HCT116 (cell line): ENCODE measurements at places on chromosomes 1 and 21.

DNA sequence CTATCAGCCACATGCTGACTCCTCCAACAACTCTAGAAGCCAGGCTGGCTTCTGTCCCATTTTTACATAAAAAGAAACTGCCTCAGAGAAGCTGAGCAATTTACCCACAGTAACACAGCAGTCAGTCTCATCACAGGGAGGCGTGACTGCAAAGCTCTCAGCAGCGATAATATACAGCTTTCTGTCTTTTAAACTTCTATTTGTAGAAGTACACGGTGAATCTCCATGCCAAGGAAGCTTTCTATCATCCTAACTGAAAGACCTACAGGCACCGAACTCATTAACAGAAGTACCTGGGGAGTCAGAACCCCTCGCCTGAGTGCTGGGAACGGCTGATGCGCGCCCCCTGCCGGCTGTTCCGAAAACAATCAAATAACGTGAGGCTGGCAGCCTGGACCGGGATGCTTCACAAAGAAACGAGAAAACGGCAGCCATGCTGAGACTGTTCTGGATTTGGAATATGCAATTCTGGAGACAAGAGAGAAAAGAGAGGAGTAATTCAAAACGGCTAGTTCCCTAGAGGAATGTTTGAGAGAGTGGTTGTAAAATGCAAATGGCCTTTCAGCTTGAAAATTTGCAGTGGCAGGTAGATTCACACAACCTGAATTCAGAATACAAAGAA lies 43.5 kb upstream of the RAB4A start:
- peak; percentile 61 for DNase-seq

GRCh38 chr1:112575154-112575804 lies 43.7 kb downstream of the ST7L start:
- DNase-seq, result peak; percentile 69

GRCh38 chr1:223230161-223230881 lies 87.3 kb upstream of the TLR5 start:
- peak; percentile 41 for DNase-seq

DNA sequence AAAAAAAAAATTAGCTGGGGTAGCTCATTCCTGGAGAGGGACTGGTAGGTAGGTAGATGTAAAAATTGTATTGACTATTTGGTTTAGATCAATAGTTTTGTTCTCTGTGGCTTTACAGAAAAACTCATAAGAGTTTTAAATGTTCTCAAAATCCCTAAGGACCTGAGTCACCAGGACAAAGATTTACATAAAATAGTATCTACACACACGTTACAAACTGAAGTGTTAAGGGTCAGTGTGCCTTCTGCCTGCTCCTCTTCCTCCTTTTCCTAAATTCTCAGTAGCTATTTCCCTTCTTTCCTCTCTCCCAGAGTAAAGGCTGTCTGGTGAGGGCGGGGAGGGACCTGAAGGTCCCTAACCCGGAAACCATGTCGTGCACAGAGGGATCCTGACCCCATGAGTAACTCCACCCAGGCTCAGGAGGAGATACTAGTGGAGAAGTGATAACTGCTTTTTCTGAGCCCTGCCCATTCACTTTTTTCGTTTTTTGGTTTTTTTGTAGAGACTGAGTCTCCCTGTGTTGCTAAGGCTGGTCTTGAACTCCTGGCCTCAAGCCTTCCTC lies 8.1 kb downstream of the PLEKHM2 start:
- no peak for DNase-seq

GRCh38 chr21:45253180-45253579 lies 34.5 kb downstream of the POFUT2 start:
- DNase-seq, result no peak

DNA sequence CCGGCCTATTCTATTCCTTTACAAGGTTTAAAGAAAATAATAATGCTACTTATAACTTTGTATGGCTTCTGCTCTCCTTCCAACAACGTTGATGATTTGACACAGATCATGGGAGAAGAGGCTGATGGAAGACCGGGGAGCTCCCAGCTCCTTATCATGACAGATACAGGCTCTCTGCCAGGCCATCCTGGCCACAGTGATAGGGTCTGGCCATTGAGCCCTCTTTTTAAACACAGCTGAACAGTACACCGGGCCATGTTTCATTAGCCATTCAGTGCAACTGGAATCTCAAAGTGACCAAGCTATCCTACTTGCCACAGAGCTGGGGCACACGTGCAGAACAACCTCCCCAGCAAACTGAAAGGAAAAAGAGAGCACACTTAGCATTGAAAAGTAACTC lies 34.9 kb downstream of the DNAJC11 start:
- DNase-seq, result no peak

DNA sequence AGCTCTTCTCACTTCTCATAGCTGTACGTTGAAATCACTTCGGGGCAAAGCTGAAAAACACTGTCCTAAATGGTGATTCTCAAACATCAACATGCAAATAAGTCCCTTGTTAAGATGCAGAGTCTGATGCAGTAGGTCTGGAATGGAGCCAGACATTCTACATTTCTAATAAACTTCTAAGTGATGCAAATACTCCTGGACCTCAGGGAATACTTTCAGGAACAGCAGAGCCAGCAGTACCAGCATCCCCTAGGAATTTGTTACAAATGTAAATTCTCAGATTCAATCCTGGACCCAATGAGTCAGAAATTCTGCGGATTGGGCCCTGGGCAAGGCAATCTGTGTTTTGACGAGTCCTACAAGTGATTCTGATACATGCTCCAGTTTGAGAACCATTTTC lies 152.3 kb downstream of the PCNX2 start:
- no peak for DNase-seq

GRCh38 chr1:43448955-43449707 lies 4.6 kb downstream of the HYI start:
- no peak for DNase-seq

DNA sequence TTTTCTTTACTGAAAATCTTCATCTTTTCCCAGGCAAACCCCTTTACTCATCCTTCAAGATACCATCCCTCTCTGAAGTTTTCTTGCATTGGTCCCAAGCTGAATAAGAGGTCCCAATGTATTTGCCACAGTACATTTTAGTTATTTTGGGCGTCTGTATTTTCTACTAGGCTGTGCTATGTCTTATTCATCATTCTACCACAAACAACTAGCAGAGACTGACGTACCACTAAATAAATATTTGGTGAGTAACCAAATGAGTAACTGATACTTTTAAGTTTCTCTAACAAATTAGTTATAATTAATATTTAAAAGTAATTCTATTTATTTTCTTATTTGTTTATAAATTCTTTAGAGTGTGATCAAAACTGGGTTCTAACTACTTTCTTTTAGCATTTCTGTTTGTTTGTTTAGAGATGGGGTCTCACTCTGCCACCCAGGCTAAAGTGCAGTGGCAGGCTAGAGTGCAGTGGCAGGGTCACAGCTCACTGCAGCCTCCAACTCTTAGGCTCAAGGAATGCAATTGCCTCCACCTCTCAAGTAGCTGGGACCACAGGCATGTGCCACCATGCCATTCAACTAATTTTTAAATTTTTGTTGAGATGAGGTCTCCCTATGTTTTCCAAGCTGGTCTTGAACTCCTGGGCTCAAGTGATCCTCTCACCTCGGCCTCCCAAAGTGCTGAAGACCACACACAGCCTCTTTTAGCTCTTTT lies 33.1 kb downstream of the NDC1 start:
- no peak for DNase-seq

DNA sequence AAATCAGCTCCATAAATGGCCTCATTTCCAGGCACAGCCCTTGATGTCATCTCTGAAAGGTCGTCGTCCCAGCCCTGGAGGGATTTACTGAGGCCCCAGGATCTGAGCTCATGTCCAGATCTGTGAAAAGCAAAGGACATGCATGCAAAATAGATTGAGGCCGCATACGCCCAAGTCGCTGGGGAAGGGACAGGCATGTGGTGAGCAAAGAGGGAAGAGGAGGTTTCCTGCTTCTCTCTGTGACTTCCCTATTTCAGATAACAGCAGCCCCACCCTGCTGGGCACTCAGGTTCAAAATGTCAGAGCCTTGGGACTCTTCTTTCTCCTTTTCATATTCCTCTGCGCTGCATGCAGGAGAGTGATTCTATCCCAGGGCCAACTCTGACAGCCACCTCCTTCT lies 197.2 kb downstream of the ADSS2 start:
- no peak for DNase-seq

- no peak for DNase-seq
These were observed 34.1 kb downstream of the RAP1A start for GRCh38 chr1:111653709-111654108.

DNA sequence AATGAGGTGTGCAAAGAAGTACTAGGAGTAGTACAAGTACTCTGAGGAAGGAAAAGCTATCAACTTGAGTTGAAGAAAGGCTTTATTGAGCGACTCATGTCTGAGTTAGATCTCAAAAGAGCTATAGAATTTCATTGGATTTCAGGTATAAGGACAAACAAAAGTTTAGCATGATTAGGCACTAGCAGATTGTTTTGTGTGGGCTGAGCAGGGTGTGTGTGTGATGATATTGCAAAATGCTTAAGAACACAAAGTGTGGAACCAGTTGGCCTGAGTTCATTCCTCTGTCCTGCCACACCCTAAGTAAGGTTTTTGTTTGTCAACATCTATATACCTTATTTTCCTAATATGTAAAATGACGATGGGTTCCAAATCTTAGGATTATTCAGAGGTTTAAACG lies 158.9 kb downstream of the KCNK2 start:
- DNase-seq, result no peak
